SK-N-SH treated with all-trans-retinoic acid at 6 μM for 48 hours (cell line): ENCODE measurements at places on chromosomes 6 and 20.

DNA sequence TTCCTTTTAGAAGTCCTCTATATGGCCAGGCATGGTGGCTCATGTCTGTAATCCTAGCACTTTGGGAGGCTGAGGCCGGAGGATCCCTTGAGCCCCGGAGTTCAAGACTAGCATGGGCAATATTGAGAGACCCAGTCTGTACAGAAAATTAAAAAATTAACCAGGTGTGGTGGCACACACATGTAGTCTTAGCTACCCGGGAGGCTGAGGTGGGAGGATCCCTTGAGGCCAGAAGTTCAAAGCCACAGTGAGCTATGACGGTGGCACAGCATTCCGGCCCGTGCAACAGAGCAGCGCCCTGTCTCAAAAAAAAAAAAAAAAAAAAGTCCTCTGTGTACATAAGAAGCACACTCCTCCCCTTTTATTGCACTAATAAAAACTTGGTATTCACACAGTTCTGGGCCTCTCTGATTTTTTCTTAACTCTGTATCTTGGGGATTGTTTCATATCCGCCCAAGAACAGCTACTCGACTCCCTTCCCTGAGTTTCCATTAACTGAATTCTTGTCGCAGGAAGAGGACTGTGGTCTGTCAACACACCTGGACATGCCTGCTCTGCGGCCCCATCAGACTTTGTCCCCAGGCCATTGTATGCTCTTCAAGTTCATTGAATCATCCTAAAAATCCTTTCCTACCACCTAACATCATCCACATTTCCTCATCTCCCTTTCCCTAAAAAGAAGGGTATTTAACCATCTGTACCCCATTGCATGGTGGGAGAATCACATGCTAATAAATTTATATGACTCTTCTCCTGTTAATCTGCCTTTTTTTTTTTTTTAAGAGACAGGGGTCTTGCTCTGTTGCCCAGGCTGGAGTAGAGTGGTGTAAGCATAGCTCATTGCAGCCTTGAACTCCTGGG, 25.9 kb upstream of the PPP1R3G start:
- ATAC-seq: no peak

DNA sequence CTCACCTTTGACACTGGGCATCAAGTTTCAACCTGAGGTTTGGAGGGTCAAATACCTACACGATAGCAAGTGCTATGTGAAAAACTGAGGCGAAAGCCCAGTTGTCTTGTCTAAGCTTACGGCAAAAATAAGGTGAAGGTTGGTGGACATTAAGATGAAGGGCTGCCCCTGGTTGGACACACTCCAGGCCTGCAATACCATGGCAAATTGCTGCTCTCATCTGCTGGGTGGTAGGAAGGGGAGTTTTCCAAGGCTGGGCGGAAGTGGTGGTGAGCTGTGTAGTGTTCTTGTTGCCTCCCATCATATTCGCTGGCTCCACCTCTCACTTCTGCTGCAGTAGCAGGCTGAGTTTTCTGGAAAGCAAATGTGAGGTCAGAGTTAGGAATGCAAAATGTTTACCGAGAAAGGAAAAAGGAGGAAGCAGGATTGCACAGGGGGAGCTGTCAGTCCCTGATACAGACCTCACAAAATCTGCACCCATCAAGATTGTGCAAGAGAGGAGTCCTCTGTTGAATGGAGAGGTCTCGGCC, 33.7 kb downstream of the SCP2D1 start:
- no peak for ATAC-seq

- peak; percentile 64; the same call in 2 of the 3 replicates for ATAC-seq
Measured at GRCh38 chr6:7389162-7389450, 436 bp downstream of the CAGE1 start.

- peak; percentile 44; the same call in 1 of the 3 replicates for ATAC-seq
Measured at GRCh38 chr6:48747471-48747870, 636.5 kb upstream of the PTCHD4 start.

- ATAC-seq: no peak
Measured at GRCh38 chr6:144767051-144767450, 481.9 kb downstream of the UTRN start.

GRCh38 chr6:148629592-148630465, 117.0 kb upstream of the UST start:
- no peak for ATAC-seq

GRCh38 chr20:56223352-56223751, 25.2 kb upstream of the MC3R start:
- no peak for ATAC-seq

GRCh38 chr6:20192625-20193024, 19.6 kb downstream of the MBOAT1 start:
- no peak for ATAC-seq

GRCh38 chr6:14638435-14638905, 520.9 kb downstream of the CD83 start:
- ATAC-seq: no peak

DNA sequence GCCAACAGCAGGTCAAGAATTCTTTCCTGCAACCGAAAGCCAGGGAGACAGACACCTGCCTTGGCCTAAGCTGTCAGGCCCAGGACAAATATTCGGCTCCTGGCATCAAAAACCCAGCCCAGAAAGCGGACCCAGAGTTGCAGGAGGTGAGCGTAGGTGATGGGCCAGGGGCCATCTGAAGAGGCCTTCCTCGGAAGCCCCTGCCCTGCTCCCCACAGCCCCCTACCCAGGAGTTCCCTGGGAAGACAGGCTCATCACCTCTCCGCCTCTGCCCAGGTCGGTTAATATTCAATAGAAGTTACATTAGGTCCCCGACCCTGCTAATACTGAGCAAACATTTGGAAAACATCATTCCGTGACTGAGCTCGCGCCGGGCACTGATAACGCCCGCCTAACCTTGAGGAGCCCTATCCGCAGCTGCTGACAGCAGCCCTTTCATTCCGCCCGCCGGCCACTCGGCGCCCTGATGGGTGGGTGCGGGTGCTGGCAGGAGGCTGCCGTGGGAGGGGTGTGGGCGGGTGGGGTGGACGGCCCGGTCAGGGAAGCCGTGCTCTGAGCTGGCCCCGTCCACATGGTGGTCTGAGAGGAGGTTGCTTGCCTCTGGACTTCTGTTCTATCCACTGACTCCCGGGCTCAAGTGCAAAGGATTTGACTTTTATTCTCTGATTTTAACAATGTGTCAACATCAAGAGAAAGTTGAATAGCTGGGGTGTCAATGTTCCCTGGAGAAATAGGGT, 55.7 kb downstream of the HNF4A start:
- no peak for ATAC-seq

GRCh38 chr20:910870-911770, 5.0 kb downstream of the ANGPT4 start:
- no peak for ATAC-seq

GRCh38 chr6:97136626-97137358, 146.2 kb downstream of the MMS22L start:
- ATAC-seq: no peak; the same call in 2 of the 3 replicates

GRCh38 chr6:165599121-165599520, 63.9 kb downstream of the PDE10A start:
- no peak for ATAC-seq

DNA sequence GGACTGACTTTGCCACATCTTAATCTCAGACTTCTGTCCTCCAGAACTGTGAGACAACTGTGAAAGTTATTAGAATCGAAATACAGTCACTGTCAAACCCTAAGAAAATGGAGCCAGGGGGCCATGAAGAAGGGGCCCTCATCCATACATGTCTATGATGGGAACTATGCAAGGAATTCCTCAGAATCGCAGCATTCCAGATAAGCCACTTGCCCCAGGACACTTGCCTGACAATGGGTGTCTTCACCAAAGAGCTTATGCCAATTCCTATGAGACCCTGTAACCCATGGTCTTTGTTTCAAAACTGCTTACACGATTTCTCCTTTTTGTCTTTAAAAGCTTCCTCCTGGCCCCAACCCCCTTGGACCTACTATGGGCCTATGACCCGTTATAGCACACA, 90.4 kb upstream of the FOXP4 start:
- ATAC-seq: no peak

GRCh38 chr20:47295129-47295813, 61.2 kb downstream of the ZMYND8 start:
- ATAC-seq: no peak

DNA sequence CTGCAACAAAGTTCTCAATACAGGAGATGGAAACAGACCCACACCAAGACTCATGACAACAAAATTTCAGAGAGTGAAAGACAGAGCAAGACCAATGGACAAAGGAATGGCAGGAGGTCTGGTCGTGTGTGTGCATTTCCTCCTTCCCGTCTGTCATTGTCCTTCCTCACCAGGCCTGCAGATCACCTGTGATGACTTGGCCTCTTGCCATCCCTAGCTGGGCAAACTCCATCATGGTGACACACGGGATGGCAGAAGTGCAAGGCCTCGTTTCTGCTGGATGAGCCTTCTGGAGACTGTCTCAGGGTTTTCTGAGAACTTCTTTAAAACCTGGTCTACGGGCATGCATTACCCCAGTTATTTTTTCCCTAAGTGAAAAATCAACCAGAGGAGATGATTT, 49.2 kb downstream of the RPP21 start:
- ATAC-seq: no peak

GRCh38 chr6:115398607-115399006, 662.1 kb downstream of the FRK start:
- ATAC-seq: no peak

GRCh38 chr6:11865680-11866300, 87.2 kb upstream of the ADTRP start:
- ATAC-seq: peak; percentile 43; the same call in 1 of the 3 replicates

GRCh38 chr20:32967961-32968457, 36.2 kb downstream of the SUN5 start:
- no peak for ATAC-seq

DNA sequence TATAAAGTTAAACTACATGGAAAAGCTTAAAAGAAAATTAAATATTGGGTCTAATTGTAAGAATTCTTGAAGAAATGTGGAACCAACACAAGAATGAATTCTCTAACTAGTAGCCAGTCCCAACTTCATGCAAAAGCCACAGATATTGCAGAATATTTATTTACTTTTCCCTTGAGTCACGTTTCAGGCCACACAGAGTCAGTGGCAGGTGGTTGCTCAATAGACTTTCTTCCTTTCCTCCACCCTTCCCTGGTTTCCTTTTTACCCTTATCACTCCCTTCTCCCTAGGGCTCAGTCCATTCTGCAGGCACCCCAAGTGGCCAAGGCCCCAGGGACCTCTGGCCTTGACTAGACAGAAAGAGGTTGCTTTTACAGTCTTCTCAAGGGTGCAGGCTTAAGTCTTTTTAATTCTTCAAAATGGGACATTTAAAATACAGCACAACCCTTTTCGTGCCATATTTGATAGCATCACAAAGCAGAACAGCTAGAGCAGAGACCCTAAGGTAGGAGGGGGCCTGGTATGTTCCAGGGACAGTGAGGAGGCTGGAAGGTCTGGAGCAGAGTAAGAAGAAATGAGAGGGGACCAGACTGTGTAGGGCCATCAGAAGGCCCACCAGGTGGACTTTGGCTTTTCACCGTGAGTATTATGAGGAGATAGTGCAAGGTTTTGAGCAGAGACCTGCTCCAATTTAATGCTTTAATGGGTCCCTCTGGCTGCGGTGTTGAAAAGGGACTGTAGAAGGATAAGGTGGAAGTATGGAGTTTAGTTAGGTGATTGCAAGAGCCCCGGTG, 65.0 kb downstream of the HDDC2 start:
- ATAC-seq: no peak

DNA sequence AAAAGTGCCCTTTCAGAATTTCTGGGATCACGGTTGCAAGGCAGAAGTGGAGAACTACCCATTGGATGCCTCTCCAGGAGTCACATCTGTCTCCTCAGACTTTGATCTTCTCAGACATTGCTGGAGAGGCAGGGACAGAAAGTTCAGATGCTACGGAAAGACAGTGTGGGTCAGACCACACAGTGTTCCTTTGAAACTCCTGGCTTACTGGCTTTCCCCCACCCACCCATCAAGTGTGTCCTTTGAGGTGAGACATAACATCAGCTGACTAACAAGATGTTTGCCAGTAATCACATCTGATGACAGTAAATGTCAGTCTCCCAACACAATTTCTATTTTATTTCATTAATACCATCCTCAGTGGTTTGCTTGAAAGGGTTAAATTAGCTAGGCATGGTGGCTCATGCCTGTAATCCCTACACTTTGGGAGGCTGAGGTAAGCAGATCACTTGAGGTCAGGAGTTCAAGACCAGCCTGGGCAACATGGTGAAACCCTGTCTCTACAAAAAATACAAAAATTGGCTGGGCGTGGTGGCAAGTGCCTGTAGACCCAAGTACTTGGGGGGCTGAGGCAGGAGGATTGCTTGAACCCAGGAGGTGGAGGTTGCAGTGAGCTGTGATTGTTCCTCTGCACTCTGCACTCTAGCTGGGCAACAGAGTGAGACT, 67.2 kb upstream of the SNX9 start:
- ATAC-seq: no peak

- ATAC-seq: no peak
Measured at GRCh38 chr20:62126141-62126540, 3.9 kb downstream of the LSM14B start.

- ATAC-seq: peak; percentile 70
Measured at GRCh38 chr20:36435592-36436541, 105.5 kb upstream of the MYL9 start.

DNA sequence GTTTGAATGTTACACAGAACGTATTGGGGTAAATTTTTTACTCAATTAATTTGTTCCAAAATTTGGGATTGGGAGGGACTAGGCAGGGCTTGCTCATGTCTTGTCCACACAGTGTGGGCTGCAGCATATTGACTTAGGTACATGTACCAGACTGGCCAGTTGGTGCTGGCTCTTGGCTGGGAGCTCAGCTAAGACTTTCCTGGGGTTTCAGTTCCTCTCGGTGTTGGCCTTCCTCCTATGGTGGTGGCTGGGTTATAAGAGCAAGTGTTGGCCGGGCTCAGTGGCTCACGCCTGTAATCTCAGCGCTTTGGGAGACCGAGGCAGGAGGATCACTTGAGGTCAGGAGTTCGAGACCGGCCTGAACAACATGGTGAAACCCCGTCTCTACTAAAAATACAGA, 4.9 kb downstream of the CENPQ start:
- no peak for ATAC-seq

DNA sequence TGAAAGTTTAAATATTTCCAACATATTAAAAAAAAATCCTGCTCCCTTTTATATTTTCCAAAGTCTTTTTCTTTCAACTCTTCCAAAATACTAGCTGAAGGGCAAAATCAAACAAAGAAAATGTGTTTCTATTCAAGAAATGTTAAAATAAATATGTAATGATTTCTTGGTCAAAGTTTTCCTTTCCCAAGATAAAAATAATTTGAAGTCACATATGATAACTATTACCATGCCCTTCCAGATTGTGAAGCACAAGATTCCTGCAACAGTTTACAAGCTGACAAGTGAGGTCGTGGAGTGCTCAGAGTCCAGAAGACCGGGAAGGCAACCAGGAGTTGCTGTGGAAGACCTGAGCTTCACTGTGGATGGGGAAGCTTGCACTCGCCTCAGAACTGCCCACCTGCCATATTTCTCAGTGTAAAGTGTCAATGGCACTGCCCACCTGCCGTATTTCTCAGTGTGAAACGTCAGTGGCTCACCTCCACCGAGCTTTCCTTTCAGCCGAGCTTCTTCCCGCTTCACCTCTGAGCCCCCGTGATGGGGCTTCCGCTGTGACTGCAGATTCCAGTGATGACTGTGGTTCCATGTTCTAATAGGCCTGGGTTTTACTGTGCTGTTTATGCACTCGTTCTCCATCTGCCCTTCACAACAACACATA, 160.5 kb downstream of the THBS2 start:
- no peak for ATAC-seq
